ENCODE measurements at places on chromosomes 16 and 17.

DNA sequence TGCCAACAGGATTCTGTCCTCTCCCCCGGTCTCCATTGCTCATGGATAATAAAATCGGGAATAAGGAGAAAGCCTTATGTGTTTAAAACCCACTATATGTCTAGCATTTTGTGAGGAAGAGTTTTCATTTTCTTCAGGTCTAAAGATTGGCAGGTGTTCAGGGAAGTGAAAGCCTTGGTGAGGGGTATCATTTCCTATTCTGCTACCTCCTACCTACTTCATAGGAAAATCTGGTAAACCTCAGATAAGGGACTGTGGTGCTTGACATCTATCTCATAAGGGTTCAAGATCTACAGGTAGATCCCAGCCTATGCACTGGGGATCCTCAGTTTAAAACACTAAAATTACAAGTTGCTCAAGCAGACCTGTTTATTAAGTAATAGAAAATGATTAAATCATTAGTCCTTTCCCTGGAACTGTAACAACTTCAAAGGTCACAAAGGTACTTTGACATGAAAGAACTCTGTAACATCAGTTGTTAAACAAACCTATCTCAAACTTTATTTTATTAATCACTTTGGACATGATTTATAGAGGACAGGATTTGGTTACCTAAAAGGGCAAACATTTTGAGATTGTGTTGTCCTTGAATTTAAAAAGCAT lies 6.5 kb downstream of the MOSMO start:
- DNase-seq = no peak

- DNase-seq = no peak
Measured at GRCh38 chr17:77769762-77770161, 188.7 kb upstream of the TNRC6C start.

DNA sequence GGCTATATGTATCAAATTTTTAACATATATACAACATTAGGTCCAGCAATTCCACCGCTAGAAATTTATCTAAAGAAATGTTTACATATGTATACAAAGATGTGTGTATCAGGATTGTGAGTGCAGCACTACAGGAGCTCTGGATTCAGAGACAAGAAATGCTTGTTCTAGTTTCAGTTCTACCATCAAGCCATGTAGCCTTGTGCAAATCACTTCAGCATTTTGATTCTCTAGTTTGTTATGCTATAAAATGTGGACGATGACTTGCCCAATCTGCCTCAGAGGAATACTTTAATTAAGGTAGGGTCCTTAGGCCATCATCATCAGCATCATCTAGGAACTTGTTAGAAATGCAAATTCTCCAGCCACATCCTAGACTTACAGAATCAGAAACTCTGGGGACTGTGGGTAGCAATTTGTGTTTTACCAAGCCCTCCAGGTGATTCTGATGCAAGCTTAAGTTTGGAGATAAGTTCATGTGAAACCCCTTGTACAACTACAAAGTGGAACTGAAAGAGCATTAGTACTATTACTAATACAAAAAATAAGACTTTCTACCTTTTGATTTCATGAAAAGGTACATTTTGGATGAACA lies 131.2 kb upstream of the CORO6 start:
- no peak for DNase-seq

- no peak for DNase-seq
Measured at GRCh38 chr17:14959106-14959648, 305.9 kb downstream of the PMP22 start.

DNA sequence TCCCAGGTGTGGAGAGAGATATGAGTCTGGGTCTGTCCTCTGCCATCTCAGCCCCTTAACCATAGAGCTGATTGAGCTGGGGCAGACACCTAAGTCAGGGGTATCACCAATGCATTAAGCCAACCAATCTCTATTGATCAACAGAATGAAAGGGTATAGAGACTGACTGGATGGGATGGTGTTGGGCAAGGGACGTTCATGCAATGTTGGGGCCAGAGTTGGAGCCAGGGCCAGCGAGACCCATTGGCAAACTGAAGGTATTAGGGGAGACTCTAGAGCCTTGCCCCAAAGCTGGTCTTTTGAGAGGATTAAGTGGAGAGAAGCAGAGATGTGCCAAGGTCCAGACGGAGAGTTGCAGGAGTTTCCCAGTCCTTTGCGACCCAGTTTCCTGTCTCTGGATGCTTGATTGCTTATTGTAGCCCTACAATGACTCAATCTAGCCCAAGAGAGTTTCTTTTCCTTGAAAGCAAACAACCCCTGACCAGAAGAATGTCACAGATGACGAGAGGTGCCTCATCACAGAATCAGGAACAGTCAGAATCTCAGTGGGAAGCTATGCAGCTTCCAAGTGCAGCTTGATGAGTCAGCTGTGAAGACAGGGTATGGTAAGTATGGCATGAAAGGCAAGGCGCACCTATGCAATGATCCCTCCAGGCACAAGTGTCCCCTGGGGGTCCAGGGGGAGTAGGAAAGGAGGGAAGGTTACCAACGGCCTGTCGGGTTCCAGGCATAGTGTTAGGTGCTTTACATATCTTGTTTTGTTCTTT lies 137.2 kb downstream of the UTP18 start:
- DNase-seq = no peak

- no peak for DNase-seq
Measured at GRCh38 chr16:47198180-47198575, 54.4 kb upstream of the NETO2 start.

DNA sequence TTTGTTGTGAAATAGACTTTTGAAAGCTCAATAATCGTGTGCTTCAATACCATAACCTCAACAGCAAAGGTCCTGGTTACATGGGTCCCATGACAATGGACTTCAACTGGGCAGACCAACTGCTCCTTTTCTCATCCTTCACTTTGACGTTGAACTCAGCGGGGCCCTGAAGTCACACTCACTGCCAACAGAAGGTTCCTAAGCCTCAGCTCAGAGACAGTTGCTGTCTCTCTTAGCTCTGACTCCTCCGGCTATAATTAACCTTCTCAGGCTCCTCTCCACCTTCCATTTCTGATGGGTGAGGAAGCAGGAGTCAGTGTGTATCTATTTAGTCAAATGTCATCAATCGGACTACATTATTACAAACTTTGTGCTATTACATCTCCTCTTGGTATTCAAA lies 23.8 kb downstream of the MPP3 start:
- DNase-seq = no peak

GRCh38 chr17:44736551-44737240 lies 22.1 kb upstream of the ADAM11 start:
- no peak for DNase-seq

DNA sequence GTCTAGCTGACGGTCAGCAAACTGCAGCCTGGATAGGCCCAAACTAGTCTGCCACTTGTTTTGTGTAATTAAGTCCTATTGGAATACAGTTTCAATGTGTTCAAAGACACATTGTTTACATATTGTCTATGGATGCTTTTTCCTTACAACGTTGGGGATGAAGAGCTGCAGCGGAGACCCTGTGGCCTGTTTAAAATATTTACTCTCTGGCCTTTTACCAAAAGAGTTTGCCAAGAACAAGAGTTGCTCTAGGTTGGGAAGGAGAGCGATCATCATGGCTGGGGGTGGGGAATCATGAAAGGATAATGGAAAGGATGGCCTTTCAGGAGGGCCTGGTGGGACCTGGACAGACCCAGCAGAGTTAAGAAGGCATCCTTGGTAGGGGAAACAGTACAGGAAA lies 274.9 kb upstream of the ZFHX3 start:
- no peak for DNase-seq

GRCh38 chr16:49913720-49914119 lies 57.8 kb upstream of the ZNF423 start:
- DNase-seq = no peak

DNA sequence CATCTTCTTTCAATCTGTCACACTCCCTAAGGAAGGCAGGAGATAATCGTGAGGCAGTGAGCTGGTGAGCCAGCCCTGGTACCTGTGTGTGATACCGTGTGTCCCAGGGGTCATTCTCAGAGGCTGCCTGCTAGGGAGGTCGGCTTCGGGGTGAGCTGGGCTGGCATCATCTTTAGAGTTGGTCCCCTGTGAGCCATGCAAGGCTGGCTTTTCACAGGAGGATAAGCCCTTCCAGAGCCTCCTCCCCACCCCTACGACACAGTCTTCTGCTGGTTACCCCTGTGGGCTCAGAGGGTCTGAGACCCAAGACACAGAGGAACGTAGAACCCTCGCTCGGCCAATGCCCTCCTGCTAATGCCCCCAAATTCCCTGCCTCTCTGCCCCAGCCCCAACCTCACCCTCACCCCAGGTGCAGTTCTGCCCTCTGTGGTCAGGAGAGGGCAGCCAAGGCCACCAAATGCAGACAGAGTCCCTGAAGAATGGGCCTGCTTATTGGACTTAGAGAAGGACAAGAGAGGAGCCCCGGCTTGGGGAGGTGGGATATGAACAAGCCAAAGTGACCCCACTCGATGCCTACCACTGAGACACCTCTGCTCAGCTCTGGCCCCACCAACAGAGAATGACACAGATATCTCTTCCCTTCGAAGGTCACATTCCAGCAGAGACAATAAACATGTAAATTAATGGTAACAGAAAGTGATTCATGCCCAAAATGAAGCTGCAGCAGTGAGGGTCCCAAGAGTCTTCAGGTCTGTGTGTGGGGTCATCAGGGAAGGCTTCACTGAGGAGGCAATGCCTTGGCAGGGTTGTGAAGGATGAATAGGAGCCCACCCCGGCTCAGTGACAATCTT lies 80.8 kb upstream of the CCL1 start:
- peak; percentile 1 for DNase-seq

DNA sequence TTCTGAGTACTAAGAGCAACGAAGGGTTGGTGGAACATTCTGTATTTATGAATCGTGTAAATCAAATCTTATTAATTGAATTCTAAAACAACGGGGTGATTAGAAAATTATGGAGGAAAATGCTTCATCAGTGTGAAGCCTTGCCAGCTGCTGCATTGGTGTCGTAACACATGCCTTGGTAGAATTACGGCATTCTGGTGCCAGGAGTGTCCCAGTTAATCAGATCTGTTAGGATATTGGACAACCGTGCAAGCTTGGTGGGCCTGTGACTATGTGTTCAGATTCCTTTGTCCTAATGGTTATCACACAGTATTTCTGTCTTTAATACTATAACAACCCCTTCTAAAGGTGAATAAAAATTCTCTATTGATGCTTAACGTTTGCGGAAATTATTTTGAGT lies 44.2 kb upstream of the TANC2 start:
- no peak for DNase-seq

- DNase-seq = no peak
Measured at GRCh38 chr16:23966597-23967394, 131.0 kb downstream of the PRKCB start.

- DNase-seq = no peak
Measured at GRCh38 chr16:88476817-88477397, 23.8 kb downstream of the ZFPM1 start.

GRCh38 chr16:55338646-55339045 lies 14.6 kb downstream of the IRX6 start:
- DNase-seq = no peak

DNA sequence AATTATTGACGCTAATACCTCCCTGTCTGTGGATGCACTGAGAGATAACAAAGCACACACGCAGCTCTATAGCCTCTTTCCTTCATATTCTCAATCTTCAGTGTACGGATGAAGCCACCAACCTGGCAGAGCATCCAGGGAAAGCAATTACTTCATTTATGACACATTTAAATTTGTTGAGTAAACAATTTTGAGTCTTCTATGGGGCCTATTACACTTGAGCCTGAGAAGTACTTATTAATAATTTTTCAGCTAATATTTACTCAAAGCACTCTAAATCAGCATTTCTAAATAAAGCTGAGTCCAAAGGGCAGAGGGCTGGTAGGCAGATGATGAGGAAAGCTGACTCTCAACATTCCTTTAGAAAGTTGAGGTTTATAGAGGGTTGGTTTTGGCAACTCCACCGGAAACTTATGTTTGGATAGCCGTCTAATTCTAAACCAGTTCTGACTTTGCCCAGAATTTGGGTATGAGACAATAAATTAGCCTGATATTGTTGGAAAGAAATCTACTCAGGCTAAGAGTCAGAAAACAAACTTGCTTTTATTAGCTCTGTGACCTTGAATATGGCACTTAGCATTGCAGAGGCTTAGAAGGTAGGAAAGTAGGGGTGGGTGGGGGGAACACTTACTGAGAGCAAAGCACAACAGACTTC lies 643.5 kb downstream of the CDH11 start:
- DNase-seq = no peak

DNA sequence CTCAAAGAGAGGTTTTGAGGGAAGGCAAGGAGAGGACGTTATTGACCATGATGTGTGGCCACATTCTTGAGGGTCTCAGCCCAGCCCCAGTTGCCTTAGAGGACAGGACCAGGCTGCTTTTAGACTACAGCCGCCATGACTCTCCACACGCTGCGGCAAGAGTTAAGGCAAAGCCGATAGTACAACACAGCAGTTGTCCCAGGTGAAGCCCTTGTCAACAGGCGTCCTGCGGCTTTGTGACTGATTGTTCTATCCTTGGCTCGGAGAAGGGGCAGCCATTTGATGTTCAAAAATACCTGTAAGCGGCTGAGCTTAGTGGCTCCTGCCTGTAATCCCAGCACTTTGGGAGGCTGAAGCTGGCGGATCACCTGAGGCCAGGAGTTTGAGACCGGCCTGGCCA lies 28.8 kb downstream of the TMEM92 start:
- DNase-seq = no peak

DNA sequence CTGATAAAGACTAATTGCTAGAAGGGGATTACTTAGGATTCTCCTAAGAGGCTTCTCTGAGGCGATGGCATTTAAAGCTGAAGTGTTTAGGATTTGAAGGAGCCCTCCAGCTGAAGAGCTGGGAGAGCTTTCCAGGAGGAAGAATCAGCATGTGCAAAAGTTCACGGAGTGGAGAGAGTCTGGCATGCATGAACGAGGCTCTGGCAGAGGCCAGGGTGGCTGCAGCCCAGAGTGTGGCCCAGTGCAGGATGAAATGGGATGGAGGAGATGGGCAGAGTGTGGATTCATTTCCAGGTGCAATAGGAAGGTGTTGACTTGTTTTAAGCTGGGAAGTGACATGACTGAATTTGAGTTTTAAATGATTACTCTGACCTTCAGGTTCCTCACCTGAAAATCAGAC lies 249.0 kb upstream of the CCL2 start:
- DNase-seq = no peak

DNA sequence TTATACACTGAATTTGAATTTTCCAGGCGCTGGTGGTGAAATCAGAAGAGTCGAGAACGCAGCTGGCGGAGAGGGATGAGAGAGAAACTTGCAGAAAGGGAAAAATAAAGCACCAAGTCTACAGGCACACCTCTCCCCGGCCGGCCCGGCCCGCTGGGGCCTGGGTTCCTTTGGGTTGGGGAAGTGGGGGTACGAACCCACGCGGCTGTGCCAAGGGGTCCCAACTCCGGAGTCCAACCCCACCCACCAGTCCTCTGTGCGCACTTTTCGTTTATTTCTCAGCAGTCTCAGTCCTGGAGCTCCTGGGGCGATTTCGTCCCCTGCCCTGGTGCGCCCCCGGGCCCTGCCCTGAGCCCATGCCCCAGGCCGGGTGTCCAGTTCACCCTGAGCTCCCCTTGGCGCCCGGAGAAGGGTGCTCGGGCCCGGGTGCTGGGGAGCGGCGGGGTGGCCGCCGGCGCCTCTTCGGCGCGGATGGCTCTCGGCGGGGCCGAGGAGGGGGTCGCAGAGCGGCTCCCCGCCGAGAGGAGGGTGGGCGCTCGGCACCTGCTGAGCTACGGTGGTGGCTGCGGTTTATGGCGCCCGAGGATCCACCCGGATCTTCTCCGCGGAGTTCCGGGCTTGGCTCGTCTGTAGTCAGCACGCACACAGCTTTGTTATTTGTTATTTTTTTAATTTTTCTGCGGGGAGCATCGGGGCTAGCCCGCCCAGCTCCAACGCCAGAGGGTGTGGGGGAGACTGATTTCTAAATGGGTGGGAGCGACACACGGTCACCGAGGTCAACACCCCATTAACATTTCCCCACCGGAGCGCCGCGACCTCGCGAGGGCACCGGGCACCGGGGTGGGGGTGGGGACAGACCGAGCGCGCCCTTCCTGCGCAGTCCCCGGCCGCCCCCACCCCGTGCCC lies 15.7 kb upstream of the CBX8 start:
- DNase-seq = peak; percentile 40

All from NCI-H1092 (cell line).